Kasumi-1 (cell line): ENCODE measurements at places on chromosomes 7 and 10.

GRCh38 chr10:99395750-99396445, 34.5 kb downstream of the GOT1 start:
- DNase-seq: no peak

- peak; percentile 54 for DNase-seq
These were observed 14.1 kb upstream of the AKR1B10 start for GRCh38 chr7:134513169-134513752.

DNA sequence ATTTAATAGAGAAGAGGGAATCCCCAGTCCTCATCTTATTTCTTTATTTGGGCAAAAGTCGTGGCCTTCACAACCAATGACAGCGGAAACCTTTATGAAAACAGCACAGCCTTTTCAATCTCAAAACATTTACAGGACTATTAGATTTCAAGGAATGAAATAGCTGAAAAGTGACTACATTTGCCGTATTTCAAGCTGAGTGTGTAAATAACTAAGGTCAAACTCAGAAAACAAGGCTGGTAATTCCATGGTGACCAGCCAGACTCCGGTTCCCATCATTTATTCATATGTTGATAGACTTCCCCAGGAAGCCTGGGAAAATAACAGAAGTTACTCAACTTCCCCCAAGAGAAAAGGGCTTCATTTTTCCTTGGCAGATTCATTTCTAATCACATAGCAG, 457.3 kb upstream of the NFE2L3 start:
- no peak for DNase-seq

DNA sequence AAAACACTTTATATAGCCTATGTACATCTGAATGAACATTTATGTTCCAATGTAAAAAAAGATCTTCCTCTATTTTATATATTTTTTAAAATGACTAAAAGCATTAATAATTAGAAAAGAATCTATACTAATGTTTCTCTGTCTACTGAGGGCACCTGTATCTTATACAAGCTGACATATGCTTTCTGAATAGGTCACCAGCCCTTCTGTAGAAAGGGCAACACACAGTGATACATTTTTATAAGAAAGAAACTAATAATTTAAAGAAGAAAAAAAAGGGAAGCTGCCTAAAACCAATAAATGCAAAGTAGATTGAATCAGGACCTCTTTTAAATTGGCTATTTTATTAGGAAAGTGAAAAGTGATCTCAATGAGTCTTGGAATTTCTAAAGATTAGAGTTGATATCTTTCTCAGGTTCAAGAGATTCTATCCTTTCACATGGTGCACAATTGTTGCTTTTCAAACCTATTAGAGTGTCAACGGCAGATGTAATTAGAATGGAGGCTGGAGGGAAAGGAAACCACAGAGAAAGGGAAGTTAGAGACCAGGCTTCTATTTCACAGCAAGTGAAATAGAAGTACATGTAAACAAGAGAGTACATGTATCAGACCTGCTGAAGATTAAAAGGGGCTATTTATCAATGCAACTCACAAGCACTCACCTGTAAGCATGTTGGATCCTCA, 6.3 kb downstream of the MTPN start:
- peak; percentile 90 for DNase-seq

DNA sequence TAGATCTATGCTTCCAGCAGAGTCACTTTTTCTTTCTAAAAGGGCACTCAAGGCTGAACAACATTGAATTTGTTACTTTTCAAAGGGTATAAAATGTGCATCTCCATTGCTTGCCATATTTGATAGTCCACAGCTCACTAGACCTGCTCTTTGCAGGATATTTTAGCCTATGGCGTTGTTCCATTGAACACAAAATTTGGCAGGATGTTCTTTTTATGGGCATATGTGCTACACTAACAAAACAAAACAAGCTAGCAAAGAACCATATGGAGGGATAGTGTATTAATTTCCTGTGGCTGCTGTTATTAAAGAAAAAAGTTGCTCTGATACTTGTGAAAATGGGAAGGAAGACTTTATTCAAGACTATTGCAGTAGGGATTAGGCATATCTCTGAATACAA, 828.7 kb downstream of the TYW1 start:
- no peak for DNase-seq
